ENCODE measurements at places on chromosomes 2 and 18.

DNA sequence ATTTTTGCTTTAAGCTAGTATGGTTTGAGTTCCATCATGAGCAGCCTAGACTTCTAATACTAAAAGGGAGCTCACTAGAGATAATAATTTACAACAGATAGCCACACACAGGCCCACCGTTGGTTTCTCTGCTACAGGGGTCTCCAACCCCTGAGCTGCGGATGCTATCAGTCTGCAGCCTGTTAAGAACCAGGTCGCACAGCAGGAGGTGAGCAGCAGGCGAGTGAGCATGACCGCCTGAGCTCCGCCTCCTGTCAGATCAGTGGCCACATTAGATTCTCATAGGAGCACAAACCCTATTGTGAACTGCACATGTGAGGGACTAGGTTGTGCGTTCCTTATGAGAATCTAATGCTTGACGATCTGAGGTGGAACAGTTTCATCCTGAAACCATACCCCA, 150.6 kb downstream of the HRH4 start:
- no peak for DNase-seq

DNA sequence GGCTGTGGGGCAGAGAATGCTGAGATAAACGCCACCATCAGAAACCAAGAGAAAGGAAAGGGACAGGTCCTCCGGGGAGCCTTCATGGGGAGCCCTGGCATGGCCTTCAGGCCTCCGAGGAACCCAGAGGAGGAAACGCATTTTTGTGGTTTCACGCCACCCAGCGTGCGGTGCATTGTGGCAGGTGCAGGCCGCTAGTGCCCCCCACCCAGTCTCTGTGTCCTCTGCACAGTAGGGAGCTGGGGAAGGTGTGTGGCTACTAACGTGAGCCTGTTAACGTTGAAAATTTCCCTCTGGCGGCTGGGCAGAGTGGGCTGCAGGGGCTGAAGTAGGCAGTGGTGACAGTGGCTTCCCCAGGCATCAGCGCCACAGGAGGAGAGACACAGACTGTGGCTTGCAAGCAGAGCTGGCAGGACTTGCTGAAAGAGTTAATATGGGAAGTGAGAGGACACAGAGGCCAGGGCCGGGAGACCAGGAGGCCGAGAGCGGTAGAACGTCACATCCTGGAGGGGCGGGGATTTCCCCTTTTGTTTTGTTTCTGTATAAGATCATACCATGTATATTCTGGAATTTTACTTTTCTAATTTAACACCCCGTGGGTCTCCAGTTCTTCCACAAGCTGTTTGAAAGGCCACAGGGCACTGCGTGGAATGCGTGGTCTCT, 166.9 kb downstream of the GBX2 start:
- no peak for DNase-seq

GRCh38 chr18:79789091-79789891, 8.4 kb upstream of the KCNG2 start:
- no peak for DNase-seq

DNA sequence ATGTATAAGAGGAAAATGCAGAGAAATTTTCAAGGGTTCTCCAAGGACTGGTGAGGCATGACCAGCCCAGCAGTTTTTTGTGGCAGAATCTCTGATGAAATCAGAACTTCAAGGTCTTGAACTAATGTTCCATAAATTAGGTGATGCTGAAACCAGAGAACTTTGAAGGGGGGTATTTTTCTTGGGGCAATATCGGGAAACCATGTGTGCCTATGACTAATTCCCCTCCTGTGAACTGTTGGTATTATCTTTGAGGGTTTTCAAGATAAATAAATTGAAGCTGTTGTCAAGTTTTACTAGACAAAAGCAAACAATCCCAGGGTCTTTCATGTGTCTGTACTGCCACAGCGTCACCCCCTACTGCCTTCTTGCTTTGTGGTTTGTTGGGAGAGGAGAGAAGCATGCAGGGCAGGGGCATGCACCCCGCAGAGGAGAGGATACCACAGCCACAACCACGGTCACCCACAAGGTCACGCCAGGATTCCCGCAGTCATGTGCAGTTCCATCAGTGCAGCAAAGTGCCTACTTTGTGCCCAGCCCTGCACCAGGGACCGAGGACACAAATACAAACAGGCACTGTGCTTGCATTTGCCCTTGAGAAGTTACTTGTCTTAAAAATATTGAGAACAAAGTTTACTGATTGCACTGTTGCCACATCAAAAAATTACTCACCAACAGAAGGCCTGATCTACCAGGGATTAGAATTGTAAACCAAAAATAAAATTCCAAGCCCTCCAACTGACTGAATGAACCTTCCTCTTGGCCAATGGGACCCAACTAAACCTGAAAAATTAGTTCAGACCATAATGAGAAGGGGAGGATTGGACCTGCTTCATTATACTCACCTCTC, 413.3 kb upstream of the TRIB2 start:
- DNase-seq: no peak

DNA sequence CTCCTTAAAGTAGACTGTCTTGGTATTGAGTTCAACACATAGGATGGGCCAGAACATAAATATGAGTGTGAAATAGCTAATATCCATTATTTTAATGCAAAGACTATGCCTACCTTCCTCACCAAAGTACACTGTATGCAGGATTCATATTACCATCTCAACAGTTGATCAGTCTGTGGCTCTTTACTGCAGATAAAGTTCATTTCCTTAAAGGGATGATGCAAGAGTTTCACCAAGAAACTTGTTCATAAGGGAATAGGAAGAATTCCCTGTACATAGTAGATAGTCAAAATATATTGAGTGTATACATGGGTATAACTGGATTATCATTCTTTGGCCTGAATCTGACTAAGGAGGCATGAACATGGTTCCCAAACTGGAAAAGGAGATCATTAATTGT, 35.0 kb downstream of the MARS2 start:
- DNase-seq: no peak

GRCh38 chr2:142502402-142502801, 371.6 kb upstream of the LRP1B start:
- no peak for DNase-seq

- no peak for DNase-seq
Observed at GRCh38 chr2:237962432-237963084, 4.3 kb upstream of the UBE2F start.

DNA sequence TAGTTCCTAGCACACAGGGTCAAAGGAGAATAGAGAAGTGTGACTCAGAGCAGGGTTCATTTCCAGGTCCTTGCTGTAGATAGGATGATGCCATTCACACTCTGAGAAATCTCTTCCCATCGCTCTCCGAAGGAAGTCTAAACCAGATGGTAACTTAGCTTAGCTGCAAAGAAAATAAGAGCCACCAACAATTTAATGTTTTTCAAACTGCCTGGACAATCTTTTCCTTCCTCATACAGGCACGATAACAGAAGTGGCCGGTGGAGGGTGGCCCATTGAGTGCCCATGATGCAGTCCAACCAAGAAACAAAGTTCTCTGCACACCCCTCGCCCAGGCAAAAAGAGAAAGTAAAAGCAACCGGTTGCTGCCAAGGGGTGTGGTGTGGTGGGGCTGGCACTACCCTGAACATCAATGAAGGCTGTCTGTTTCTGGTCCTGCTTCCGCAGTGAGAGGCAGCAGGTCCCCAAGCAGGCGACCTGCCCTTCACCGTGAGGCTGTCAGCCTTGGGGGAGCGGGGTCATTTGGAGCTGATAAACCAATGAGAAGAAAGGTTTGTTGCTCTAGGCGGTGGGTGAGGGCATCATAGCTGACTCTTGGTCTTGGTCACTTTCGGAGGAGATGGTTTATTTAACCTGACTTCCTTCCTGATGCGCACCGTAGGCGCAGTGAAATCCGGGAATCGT, 105.6 kb upstream of the CD302 start:
- DNase-seq: no peak
